Activated naive CD4-positive, alpha-beta T cell treated with anti-CD3 and anti-CD28 coated beads for 36 hours (primary cell): ENCODE measurements at places on chromosomes 16 and 17.
A peak's percentile ranks its signal among the peaks of the same experiment; 100 is the strongest.

- DNase-seq: no peak
These were observed 57.4 kb downstream of the SYNRG start for GRCh38 chr17:37551788-37552187.

DNA sequence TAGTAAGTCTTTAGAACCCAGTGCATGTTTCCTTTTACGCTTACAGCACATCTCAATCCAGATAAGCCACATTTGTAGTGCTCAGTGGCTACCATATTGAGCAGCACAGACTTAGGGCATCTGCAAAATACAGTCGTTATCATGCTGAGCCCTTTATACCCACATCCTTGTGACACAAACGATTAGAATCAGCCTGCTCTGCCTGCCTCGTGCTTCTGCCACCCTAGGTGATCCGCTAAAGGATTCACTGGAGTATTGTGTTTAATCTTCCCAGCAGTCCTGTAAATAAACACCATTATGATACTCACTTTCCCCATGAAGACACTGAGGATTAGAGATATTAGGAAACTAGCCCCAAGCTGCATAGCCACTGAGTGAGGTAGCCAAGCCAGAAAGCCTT lies 51.3 kb upstream of the FA2H start:
- no peak for DNase-seq

GRCh38 chr16:59212492-59213024 lies 478.4 kb upstream of the GOT2 start:
- no peak for DNase-seq

DNA sequence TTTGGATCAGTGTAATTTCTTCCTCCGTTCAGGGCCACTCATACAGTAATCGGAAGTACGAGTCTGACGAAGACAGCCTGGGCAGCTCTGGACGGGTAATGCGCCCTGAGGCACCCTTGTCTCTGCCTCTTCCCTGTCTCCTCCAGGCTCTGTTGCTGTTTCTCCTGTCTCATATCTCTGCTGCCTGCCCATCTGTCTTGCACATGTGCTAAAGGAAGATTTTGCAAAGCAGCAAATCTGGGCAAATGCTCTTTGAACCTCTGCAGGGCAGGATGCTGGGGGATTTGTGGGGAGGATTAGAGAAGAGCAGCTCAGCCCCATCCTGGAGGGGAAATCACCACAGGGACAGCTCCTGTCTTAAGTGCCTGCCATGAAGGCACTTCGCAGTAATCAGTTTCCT lies 32.4 kb upstream of the POLR3E start:
- DNase-seq: no peak

DNA sequence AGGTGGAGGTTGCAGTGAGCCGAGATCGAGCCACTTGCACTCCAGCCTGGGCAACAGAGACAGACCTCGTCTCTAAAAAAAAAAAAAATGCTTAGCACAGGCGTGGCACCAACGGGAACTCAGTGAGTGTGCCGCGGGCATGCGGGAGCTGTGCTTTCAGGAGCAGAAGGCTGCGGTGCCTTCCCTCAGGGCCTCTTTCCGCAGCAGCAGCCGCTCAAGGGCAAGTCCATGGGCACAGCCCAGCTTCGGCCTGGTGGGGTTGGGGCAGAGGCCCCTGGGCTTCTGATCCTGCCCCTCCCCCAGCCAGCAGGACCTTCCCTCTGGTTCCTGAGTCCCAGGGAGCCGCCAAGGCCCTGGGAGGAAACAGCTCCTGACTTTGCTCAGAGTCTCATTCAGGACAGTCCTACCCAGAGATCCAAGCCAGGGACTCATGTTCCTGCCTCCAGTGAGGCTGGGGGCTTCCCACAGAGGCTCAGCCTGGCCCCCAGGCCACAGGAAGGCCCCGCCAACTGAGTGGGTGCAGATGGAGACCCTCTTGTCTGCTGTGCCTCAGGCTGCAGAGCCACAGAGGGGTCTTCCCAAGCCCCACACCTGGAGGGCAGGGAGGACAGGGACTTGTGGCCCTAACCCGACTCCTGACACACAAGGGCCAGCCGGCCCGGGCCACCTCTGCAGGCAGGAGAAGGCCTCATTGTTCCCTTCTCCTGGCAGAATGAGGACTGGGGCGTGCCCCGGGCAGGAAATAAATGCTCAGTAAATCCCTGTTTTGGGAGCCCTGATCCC lies 3.3 kb upstream of the ZG16B start:
- no peak for DNase-seq

DNA sequence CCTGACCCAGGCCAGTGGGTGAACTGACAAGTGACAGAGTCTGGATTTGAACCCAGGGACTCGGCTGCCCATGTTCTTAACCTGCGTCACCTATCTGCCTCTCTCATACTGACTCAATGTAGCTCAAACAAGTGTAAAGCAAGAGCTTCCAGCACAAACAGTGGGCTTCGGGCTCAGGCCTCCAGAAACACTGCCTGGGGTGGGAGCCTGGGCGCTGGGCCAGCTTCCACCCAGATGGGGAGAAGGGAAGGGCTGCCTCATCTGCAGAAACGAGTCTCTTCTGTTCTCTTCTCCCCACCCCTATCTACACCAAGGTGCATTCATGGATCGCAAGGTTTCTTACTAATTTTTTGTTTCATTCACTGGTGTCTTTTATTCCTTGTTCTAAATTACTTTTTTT lies 1.3 kb downstream of the CDRT4 start:
- DNase-seq: no peak

DNA sequence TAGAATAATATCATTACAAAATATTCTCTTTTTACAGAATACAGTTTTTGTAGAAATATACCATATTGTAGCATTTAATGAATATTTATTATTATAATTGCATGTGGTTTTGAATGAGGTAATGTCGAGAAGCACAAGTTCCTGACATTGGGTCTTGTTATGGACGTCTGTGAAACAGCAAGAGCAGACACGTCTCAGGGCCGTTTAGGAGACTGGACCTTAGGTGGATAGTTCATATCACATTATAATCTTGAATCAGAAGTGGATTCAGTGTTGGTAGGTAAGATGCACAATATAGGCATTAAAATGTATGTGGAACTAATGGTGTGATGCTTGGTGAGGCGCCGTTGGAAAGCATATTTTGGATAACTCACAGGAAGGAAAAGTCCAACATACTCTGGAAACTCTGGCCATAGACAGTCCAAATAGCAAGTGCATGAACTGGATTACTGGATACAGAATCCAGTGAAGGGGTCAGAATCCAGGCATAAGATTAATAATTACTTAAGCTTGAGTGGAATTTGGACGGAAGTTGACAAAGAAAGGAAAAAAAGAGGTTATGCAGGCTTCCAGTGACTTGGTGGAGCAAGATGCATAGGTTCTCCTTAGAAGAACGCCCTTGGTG lies 17.2 kb downstream of the ABCA8 start:
- no peak for DNase-seq

DNA sequence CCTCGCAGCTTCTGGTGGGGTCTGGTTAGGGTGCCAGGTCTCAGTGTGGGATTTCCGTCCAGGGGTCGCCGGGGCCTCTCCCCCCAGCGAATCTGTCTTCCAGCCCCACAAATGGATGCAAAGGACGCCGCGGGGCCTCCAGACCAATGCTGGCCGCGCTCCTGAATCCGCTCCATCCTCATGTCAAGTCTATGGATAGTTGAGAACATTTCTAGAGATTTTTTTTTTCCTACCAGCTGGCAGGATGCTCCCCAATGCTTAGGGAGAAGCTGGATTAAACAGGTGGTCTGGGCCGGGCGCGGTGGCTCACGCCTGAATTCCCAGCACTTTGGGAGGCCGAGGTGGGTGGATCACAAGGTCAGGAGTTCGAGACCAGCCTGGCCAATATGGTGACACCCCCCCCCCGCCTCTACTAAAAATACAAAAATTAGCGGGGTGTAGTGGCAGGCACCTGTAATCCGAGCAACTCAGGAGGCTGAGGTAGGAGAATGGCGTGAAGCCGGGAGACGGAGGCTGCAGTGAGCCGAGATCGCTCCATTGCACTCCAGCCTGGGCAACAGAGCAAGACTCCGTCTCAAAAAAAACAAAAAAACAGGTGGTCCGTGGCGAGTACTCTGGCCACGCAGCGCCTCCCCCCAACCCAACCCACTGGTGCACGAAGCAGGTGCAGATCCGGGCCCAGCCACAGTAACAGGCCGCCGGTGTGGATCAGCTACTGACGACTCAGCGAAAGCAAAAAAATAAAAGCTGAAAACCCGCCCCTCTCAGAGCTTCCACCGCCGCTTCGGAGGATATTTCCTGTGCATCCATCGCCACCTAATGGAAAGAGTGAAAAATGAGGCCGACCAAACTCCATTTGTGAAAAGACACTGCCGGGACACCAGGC lies 1.1 kb upstream of the NXN start:
- peak; percentile 85 for DNase-seq

- DNase-seq: no peak
These were observed 20.0 kb upstream of the ZFHX3 start for GRCh38 chr16:73067671-73068540.

- no peak for DNase-seq
These were observed 47.4 kb upstream of the NUDT7 start for GRCh38 chr16:77674888-77675287.

DNA sequence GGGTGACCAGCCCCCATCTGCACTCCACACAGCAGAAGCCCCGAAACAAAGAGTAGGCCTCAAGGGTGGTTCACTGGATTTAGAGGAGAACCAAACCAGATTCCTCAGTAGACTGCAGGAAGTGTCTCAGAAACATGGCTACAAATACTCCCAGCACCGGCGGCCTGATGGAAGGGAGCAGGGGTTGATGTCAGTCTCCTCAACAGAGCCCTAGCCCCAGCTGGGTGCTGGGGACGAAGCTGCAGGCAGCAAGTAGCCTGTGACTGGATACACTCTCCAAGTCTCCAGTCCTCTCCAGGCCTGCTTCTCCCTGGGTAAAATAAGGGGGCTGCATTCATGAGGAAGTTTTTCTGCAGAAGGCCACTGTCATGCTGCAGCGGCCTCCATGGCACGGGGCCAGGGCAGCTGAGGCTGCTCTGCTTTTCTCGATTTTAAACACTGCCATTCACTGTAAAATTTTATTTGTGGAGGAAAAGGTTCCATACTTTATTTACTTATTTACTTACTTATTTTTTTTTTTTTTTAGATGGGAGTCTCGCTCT lies 36.7 kb upstream of the SREBF1 start:
- DNase-seq: no peak

GRCh38 chr16:50695017-50696000 lies 1.9 kb downstream of the NOD2 start:
- no peak for DNase-seq

DNA sequence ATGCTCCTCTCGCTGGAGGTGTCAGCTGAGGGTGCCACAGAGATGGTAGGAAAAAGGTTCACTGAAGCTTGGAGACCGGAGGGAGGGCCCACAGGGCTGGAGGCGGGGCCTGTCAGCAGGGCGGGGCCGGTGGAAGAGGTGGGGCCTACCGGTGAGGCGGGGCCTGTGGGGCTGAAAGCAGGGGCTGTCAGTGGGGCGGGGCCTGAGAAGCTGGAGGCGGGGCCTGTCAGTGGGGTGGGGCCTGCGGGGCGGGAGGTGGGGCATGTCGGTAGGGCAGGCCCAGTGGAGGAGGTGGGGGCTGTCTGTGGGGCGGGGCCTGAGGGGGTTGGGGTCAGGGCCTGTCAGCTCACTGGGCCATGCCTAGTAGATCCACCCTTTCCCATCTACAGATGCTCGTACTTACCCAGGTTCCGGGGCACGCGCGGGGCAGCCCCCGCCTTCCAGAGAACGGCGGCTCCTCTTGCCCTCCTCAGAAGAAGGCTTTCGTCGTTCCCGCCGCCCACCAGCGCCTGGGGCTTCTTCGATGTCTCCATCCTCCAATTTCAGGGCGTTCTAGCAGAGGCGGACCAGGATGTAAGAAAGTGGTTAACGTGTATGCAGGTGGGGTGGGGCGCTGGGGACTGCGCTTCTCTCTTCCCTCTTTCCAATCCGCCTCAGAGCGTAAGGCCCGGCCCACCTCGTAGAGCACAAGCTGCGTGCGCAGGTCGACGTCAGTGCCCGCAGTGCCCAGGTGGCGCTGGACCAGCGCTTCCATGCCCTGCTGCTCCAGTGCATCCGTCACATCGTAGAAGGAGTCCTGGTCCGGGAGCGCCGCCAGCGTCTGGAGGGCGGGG lies 9.8 kb downstream of the TMEM208 start:
- DNase-seq: peak; percentile 83

- DNase-seq: no peak
These were observed 608 bp upstream of the COX10 start for GRCh38 chr17:14068542-14069250.

DNA sequence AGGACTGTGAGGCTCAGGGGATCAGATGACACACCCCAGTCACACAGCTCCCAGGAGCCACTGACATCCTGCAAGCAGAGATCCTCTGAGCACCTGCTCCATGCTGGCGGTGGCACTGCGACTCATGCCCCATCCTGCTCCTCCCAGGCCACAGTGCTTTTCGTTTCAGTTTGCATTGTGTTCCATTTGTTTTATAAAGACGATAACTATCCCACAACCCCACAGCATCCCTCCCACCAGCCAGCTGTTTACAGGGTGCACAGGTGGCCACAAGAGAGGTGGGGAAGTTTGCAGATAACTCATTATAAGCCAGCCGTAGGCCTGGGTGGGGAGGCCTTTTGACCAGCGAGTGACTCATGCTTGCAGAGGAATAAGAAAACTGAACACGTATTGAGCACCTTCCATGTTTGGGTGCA lies 28.2 kb downstream of the BCO1 start:
- no peak for DNase-seq

DNA sequence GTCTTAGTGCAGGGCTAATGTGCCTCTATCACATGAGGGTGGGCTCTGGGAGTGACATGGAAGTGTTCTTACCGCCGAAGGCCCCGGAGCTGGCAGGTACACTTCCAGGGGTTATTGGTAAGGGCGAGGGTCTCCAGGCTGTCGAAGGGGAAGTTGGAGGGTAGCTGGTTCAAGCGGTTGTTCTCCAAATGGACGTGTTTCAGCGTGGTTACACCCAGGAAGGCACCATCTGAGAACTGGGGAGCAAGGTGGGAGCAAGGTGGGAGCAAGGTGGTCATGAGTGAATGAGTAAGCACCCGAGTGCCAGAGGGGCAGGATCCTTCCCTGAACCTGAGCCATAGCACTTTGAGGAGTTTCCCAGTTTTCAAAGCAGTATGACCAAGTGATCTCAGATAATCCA lies 3.0 kb downstream of the CHAD start:
- no peak for DNase-seq

DNA sequence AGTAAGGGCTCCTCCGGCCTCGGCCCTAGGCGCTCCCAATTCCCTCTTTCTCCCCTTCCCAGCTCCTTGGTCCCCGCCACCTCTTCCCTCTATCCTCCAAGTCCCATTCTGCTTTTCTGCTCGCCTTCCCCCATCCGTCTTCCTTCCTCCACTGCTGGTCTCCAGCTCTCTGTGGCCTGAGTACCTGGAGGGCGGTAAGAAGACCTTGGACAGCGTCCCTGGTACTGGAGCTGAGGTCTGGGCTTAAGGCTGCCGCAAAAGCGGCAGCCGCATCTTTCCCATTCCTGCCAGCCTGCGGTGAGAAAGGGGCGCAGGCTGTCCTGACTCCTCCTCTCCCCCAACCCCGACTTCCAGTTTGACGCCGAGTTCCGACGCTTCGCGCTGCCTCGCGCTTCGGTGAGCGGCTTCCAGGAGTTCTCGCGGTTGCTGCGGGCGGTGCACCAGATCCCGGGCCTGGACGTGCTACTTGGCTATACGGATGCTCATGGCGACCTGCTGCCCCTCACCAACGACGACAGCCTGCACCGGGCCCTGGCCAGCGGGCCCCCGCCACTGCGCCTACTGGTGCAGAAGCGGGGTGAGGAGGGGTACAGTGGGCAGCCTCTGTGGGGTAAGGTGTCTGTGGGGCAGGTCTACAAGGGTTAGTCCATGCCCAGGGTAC lies 471 bp downstream of the PARD6A start:
- DNase-seq: peak; percentile 39

GRCh38 chr17:72920513-72920912 lies 172.0 kb downstream of the SLC39A11 start:
- no peak for DNase-seq
